SK-N-MC (cell line): ENCODE measurements at places on chromosomes 1 and 21.

DNA sequence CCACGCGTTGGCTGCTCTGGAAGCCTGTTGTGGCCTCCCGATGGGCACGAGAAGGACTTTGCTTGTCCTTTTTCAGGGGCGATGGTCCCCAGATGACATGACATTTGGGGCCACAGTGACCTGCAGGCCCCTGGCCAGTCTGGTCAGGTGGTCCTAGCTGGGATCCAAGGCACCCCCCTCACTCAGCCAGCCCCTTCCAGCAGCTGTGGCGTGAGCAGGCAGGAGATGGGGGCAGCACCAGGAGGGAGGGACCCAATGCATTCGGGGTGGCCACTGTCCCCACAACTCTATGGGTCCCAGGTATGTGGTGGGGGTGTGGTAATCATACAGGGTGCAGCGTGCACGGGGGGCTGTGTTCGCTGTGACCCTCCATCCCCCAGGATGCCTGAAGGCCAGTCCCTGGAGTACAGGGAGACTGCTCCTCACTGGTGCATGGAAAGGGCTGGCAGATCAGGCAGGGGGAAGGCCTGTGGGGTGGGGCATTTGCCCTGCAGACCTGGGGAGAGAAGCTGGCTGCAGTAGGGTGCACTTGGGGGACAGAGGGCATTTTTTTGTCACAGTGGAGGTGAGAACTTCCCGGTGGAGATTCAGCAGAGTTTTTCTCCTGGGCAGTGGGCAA, 31.7 kb downstream of the WNT3A start:
- no peak for DNase-seq

GRCh38 chr1:17955302-17956285, 152.0 kb upstream of the IGSF21 start:
- DNase-seq: no peak

- no peak for DNase-seq
These were observed 134.3 kb downstream of the ZP4 start for GRCh38 chr1:237756304-237756967.

DNA sequence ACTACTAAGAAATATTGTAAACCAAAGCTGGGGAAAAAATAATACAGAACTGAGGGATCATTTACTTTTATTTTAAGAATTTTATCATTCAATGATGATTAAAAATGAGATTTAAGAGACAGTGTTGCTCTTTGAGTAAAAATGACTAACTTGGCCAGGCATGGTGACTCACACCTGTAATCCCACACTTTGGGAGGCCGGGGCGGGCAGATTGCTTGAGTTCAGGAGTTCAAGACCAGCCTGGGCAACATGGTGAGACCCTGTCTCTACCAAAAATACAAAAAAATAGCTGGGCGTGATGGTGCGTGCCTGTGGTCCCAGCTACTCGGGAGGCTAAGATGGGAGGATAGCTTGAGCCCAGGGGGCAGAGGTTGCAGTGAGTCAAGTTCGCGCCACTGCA, 21.8 kb upstream of the PLEKHO1 start:
- DNase-seq: no peak

- no peak for DNase-seq
These were observed 184.6 kb upstream of the JUN start for GRCh38 chr1:58968360-58968952.

- no peak for DNase-seq
These were observed 1176.5 kb downstream of the NCAM2 start for GRCh38 chr21:22174746-22175145.

GRCh38 chr1:218787826-218788225, 385.9 kb upstream of the LYPLAL1 start:
- no peak for DNase-seq

- DNase-seq: no peak
These were observed 561.1 kb upstream of the ZP4 start for GRCh38 chr1:238451781-238452310.

GRCh38 chr1:192489748-192490147, 85.8 kb upstream of the RGS1 start:
- DNase-seq: no peak

- no peak for DNase-seq
These were observed 48.1 kb upstream of the COL18A1 start for GRCh38 chr21:45356653-45357435.

DNA sequence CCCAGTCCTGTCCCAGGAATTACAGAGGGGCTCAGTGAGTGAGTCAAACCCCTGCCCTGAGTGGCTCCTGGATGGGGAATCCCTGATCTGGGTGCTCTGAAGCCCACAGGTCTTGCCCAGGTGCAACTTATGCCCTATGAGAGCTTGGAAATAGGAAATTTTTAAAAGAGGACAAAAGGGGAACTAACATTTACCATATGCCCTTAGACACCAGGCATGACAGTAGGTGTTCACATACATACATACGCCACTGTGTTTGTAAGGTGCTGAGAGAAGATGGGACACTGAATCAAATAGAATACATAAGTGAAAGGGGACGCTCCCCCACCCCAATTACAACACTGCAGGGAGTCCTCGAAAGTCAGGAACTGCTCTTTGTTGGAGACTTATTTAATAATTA, 1.4 kb downstream of the CFAP45 start:
- no peak for DNase-seq

GRCh38 chr1:89672489-89673183, 39.7 kb downstream of the LRRC8C start:
- no peak for DNase-seq

GRCh38 chr1:21307663-21308305, 17.5 kb upstream of the ECE1 start:
- DNase-seq: no peak

- no peak for DNase-seq
These were observed 325.0 kb downstream of the HLX start for GRCh38 chr1:221204055-221204833.

DNA sequence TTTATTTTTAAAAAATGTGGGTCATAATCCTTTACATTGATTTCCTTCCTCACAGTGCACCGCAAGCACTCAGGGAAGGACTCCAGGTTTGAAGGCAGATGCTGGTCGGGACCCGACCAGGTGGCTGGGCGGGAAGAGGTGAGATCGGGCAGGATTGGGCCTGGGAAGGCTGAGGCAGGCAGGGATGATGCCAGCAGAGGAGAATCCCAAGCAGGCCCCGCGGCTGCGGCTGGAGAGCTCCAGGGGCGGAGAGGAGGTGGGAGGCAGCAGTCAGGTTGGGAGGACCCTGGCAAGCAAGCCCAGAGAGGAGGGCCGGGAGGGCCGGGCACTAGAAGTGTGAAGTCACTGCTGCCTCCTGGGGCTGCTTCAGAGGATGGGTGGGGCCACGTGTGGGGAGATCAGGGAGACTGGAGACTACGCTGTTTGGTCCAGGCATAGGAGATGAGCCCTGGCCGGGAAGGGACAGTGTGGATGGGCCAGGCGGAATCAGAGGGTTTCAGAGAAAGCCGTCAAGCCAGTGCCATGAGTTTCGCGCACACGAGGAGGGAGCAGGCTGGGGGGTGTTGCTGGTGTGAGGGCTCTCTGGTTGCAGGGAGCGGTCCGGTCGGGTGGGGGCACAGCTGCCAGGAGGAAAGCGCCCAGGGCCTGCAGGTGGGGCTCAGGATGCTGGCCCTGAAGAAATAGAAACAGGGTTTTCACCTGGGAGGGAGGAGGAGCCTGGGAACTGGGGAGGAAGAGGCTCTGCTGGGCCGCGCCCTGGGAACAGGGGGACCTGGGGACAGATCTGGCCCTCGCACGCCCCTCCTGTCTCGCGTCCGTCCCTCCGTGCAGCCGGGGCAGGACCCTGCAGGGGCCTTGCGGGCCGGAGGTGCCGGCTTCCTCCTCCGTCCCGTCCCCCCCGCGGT, 888 bp upstream of the COL18A1 start:
- no peak for DNase-seq

GRCh38 chr1:229237320-229237719, 33.6 kb upstream of the RAB4A start:
- DNase-seq: no peak

- DNase-seq: no peak
These were observed 1.8 kb downstream of the DISC1 start for GRCh38 chr1:231628207-231628876.

DNA sequence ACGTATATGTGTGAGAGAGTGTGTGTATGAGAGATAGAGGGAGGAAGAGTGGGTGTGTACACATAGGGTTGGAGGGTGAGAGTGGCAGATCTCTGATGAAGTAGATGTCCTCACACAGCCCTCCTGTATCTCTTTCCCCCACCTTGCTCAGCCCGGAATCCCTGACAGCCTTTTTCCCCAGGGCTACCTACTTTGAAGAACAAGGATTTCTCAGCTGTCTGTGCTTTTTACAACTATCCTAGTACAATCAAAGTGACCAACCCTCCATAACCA, 29.1 kb upstream of the CADM3 start:
- DNase-seq: no peak

GRCh38 chr1:11581445-11581991, 72.7 kb downstream of the FBXO2 start:
- DNase-seq: no peak

GRCh38 chr1:228530086-228530758, 43.0 kb downstream of the RNF187 start:
- no peak for DNase-seq

DNA sequence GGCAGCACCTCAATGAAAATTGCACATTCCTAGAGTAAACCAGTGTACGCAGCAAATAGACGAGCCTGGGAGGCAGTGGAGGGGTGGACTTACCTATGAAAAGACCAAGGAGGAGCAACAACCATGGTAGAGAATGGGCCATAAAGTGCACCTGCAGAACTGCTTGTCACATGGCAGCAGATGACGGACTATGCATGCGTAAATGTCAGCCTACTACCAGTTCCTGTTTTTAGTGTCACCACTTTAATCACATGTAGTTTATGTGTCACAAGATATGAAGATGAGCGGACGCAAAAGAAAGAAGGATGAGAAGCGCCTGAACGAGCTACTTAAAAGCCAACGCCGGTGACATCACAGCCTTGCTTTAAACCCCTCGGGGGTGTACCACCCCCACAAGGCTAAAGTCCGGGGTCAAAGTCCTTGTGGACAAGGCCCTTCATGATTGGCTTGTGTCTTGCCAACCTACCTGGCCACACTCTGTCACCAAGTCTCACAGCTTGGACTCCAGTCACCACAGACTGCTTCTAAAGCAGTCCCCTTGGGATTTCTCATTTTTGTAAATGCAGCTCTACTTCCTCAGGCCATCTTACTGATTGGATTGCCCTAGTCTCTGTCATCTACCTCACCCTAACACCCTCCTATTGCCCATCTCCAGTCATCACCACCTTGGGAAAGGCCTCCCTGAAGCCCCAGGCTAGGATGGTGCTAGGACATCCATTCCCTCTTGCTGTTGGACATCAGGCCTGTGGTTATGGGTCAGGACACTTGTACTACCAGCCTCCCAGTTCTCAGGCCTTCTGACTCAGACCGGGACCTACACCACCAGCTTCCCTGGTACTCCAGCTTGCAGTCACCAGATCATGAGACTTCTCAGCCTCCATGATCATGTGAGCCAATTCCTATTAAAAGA, 6.0 kb upstream of the LY9 start:
- no peak for DNase-seq

GRCh38 chr1:233485385-233485784, 128.5 kb upstream of the KCNK1 start:
- no peak for DNase-seq

DNA sequence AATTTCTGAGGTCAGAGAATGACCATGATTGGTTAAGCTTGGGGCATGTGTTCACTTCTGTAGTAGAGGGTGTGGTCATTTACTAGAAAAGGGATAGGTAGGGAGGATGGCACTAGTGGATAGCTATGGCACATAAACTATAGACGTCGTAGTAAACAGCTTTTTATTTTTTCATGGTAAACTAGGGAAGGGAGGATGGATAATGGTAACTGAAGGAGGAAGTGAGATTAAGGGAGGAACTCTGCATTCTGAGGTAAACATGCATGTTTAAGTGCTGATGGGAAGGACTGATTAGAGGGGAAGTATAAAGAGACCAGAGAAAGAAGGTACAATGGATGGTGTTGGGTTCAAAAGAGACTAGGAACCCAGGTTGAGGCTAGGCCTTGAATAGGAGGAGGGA, 26.9 kb downstream of the PTGS2 start:
- no peak for DNase-seq

DNA sequence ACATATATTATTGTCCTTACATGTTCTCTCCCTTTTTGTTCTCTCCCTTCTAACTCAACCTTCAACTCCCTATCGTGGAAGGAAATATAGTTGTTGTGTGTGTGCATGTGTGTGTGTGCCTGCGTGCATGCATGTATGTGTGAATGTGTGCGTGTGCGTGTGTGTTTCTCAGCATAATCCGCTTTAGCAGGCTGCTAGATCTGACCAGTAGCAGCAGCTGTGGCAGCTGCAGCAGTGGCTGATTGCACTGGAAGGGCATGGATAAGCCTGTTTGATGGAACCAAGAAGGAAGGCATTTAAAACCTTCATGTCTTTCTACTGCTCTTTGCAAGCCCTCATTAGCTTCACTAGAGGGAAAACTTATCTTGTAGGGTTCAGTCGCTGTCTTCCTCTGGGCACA, 65.6 kb upstream of the IRF2BP2 start:
- no peak for DNase-seq

DNA sequence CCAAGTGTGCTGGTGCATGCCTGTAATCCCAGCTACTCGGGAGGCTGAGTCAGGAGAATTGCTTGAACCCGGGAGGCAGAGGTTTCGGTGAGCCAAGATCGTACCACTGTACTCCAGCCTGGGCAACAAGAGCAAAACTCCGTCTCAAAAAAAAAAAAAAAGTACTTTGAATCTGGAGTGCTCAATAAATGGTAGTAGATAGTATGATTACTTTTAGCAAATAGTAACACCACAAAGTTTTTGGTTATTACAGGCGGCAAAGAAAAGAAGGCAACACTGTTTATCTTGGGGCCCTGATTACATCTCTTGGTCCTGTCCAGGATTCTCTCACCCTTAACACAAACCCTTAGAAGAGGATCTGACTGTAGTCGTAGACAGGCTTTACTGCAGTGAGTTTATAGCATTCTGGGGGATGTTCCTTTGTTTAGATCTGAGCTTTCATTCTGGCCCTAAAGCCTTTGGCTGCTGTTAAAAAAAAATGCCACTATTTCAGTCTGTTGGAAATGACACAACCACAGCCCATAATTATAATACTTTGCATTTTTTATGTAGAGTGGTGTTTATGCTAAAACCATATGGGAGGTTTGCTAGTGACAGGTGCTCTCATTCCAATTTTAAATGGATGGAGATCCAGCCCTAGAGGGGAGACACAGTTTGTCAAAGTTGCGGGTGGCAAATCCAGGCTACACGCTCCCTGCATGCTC, 79.7 kb upstream of the SLC2A1 start:
- DNase-seq: no peak

DNA sequence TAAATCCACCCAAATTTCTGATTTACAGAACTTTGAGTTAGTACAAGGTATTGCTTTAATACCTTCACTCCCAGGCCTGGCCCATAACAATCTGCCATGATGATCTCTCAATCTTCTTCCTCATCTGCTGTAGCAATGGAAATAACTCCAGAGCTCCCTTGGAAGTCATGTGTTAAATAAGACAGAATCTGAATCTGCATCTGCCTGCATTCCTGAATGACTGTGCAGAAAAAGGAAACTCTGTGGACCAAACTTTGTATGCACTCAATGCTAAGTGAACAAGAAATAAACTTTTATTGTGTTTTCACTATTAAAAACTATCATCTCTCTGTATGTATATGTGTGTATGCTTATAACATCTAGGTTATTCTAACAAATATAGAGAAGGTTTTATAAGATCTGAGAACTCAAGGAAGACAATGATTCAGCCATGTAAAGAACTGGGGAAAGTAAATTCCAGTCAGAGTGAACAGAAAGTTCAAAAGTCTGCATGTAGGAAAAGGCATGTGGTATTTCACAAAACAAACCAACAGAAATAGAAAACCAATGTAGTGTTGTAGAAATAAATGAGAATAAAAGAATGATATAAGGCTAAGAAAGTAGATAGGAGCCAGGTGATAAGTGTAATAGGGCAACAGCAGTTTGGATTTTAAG, 390.2 kb downstream of the USH2A start:
- DNase-seq: no peak

- DNase-seq: no peak
These were observed 19.9 kb upstream of the LPAR3 start for GRCh38 chr1:84912726-84913554.
